Left renal pelvis (tissue), 4 donors: ENCODE measurements at places on chromosomes 7 and 10. TPM values are rescaled to one million over a fixed set of nuclear protein-coding genes. Genes with fewer than 3 reads are reported as not detected.

The SLC26A3 gene
- polyA plus RNA-seq = 0.10 TPM

The PPP1R3A gene
- not detected for polyA plus RNA-seq

The PRSS37 gene
- 0.14 TPM for polyA plus RNA-seq

The AMPH gene
- 16.5 TPM for polyA plus RNA-seq

The CLEC5A gene
- polyA plus RNA-seq = 0.59 TPM

The LFNG gene
- 29.3 TPM for polyA plus RNA-seq

The PBLD gene
- 98.1 TPM for polyA plus RNA-seq

The HSPA12A gene
- polyA plus RNA-seq = 49.7 TPM

The AKR1D1 gene
- not detected for polyA plus RNA-seq

The GJD4 gene
- polyA plus RNA-seq = not detected

The PCGF5 gene
- 28.0 TPM for polyA plus RNA-seq

- DNase-seq = no peak
These were observed 560.5 kb upstream of the MKI67 start for GRCh38 chr10:128686630-128687278.

DNA sequence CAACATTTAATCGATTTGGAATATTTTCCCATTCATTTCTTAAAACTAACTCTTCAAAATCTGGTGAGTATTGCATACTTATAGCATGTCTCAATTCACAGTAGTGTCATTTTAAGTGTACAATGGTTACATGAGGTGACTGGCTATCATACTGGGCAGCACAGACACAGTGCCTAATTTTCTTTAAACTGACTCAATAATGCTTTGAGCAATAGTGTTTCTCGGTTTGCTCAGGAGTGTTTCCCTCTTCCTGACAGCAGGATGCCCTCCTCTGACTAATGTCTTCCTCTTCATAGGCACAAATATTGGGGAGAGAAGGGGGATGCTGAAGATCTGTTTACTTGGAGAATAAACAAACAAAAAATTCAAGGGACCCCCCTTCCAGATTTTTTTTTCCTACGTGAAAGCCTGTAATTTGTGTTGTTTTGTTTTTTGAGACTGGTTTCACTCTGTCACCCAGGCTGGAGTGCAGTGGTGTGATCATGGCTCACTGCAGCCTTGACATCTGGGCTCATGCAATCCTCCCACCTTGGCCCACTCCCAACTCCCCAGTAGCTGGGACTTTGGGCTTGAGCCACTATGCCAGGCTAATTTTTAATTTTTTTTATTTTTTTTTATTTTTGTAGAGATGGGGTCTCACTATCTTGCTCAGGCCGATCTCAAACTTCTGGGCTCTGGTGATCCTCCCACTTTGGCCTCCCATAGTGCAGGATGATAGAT lies 2.2 kb downstream of the MRC1 start:
- DNase-seq = no peak

- DNase-seq = no peak
These were observed 90.2 kb upstream of the CHST15 start for GRCh38 chr10:124183617-124184016.

GRCh38 chr7:73850781-73851207 lies 8.5 kb upstream of the METTL27 start:
- DNase-seq = no peak

- no peak for DNase-seq
These were observed 794.5 kb upstream of the IGFBP3 start for GRCh38 chr7:46715579-46715978.

GRCh38 chr10:128007971-128008370 lies 101.1 kb downstream of the PTPRE start:
- DNase-seq = no peak

DNA sequence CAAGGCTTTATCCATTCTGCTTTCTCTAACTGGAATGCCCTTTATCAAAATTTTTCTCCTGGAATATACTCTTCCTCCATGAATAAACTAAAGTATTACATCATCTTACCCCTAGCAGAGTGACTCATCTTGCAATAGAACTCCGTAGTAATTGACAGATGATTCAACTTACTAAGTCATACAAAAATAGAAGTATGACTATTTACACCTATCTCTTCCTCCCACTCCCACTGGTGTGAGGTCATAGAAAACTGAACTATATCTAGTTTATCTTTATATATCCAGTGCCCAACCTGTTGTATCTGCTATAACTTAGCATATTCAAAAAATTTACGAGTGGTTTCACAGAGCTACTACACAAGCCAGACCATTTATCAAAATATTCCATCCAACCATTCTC lies 26.1 kb downstream of the ABCB1 start:
- DNase-seq = no peak

DNA sequence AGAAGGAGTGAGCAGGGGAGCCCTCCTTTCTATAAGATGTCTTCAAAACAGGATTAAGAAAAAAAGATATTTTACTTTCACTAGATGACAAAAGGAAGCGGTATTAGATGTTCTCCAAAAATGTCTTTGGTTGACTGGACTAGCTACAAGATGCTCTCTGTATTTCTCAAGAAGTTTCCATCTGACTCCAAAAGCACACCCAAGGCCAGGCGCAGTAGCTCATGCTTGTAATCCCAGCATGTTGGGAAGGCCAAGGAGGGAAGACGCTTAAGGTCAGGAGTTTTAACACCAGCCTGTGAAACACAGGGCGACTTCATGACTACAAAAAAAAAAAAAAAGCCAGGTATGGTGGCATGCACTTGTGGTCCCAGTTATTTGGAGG lies 84.5 kb downstream of the PIP4K2A start:
- DNase-seq = no peak

DNA sequence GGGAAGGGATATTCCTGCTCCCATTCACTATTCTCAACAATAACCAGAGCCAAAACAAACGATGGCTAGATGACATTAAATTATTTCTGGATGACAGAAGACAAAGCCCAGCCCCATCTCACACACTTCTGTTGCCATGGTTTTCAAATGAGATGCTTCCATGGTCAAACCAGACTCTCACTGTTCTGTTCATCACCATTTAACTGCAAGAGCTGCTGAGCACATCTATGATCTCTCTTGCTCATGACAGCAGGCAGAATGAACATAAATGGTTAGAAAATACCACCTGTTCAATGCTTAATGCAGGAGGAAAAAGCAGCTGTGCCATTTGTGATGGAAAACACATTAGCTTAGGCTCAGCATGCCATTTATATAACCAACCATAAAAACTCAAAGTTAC lies 758.6 kb upstream of the ZWINT start:
- DNase-seq = no peak

DNA sequence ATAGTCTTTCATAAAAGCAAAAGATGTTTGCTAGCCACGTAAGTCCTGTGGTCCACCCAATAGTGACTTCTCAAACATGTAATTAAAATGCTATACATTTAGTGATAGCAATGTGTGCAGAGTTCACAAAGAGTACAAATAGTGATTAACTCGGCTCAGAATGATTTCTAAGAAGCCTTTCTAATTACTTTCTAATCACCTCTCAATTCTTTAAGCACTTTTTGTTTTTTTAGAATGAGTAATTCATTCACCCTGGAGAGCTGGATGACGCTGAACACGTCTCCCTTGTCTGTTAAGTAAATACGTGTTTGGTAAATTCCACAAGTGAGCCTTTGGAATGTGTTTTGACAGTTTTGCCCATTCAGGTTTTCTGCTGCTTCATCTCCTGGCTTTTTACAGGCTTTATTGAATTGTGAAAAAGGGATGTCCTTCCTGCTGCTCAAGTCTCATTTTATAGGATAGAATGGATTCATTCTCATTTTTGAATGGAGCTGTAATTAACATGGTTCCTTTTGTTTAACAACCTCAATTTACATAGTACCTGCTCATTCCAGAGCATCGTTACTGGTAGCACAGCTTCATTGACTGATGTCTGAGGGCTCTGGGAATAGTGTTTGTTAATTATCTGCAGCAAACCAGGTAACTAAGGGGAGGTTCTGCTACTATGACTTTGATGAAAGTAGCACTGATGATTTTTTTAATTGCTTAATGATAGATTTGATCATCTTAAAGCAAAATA lies 212.1 kb downstream of the VTI1A start:
- no peak for DNase-seq

GRCh38 chr10:48623607-48624132 lies 18.8 kb upstream of the ARHGAP22 start:
- no peak for DNase-seq

DNA sequence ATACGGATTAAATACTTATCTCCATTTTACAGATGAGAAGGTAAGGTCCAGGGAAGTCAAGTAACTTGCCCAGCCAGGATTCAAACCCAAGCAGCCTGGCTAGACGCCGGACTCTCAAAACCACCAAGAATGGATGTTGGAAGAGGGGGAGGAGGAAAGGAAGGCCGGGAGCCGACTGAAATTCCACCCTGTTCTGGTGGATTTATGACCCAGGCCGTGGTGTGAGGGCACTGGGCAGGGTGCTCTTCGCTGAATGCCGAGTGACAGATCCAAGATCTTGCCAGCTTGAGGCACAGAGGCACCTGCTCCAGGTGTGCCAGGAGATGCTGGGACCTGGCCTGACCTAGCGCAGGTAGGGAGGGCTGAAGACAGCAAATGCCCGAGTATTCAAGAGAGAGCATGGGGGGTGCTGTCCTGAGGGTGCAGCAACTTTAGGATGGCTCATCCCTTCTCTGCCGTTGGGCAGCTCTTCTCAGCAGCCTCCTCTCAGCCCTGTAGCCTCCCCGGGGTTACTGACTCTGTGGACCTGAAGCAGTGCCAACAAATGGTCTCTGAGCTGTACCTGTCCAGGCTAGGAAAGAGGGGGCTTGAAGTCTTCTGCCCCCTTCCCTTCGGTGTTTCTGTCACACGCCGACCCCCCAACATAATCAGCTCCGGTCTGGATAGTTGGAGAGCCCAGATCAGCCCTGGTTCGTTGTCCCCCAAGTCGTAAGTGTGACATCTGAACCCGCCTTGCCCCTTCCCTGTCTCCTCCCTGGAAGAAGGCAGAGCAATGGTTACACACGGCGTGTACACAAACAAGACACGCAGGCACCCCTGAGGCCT lies 713 bp downstream of the LOXL4 start:
- no peak for DNase-seq

DNA sequence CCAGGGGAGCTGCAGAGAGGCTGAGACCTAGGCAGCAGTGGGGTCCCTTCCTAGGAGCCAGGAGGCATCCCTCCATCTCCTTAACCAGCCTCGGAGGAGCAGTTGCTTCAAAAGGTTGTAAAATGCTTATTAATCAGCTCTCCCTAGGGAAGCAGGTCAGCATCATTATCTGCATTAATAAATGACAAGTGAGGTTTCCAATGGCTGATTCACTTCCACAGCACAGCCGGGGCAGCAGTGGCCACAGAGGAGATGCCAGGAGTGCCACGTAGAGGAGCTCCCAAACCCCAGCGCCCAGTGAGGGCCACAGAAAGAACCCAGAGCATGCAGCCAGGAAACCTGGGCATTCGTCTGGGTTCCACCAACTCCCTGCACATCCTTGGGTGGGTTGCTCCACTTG lies 8.2 kb upstream of the NPFFR1 start:
- DNase-seq = no peak

GRCh38 chr10:129030603-129030895 lies 436.5 kb upstream of the MGMT start:
- no peak for DNase-seq

- DNase-seq = no peak
These were observed 63.7 kb downstream of the TSPAN12 start for GRCh38 chr7:120794106-120794729.

DNA sequence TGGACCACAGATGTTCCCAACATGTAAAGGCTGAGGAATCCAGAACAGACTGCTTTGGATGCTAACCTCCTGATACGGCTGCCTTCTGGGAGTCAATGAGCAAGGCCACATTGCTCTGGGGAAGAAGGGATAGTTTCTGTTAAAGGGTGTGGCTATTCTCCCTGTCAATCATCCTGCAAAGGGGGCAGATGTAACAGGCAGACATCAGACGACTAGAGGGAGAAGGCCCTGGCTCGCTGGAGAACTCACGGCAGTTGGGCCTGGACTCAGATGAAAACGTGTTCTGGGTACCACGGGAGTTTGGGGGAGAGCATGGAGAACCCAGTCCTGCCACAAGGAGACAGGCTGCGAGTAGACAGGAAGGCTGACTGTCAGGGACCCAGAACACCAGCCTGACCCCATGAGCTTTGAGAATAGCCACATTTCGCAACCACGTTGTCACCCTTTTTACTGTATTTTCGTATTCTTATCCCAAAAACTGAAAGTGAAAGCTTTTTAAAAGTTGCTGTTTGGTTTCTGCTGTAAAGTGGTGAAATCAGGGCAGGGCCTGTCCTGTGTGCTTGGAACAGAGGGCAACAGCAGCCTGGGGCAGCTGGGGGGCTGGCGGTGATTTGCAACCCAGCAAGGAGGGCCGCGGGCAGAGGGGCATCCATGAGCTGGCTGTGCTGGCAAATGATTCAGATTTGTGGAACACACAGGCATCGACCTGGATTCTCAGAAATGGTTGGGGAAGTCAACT lies 95.3 kb downstream of the MYOF start:
- no peak for DNase-seq

- peak; percentile 29 for DNase-seq
These were observed 1050.7 kb downstream of the SORCS3 start for GRCh38 chr10:105691811-105692210.

DNA sequence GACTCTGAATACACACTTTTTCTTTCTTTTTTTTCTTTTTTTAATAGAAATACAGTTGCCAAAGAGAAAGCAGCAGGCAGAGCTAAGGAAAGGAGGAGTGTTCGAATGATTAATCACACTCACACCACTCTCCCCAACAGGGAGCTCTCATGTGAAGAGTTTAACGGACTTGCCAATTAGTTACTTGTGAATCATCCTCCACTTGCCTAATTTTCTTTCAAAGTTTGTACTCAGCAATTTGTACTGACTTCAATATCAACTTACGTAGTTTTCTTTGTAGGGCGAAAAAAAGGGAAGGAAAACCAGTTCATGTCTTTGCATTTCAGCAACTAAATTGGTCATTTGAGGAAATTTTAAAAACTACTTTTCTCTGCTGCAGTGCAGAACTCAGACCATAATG lies 109.2 kb downstream of the PIP4K2A start:
- no peak for DNase-seq

GRCh38 chr7:138429577-138430250 lies 30.3 kb upstream of the TRIM24 start:
- no peak for DNase-seq

- DNase-seq = no peak
These were observed 26.5 kb downstream of the CDK14 start for GRCh38 chr7:90622670-90623069.

DNA sequence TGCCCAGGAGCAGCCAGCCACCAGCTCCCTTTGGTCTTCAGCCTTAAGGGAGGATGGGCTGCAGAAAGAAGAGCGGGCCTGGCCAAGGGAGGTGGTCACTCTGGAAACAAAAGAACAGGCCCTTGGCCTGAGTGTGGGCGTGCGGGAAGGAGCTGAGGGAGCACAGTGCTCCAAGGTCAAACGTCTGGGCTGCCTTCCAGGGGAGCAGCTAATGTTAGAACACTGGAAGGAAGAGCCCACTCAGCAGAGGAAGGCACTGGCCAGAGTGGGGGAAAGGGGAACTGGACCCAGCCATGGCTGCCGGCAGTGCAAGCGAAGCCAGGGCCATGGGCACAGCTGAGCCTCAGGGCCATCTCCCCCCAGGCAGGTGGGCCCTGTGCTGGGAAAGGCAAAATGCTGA lies 42.7 kb downstream of the FAM53B start:
- DNase-seq = peak; percentile 72

DNA sequence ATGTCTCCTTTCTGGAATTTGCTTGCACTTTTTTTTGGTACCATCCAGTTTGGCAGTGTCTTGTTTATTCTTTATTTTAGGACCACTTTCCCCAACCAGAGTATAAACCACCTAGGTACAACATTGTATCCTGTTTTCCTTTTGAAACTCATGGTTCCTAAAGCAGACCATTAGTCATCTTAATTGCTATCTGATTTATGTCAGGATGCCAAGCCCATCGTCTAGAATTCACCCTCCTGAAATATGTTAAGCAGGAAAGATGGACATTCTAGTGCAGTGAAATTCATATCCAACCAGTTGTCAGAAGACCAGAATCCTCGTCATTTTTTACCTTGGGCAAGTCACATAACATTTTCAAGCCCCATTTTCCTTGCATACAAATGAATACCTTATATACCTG lies 223.6 kb upstream of the KMT2E start:
- no peak for DNase-seq
